ENCODE measurements at places on chromosomes 2 and 18.

DNA sequence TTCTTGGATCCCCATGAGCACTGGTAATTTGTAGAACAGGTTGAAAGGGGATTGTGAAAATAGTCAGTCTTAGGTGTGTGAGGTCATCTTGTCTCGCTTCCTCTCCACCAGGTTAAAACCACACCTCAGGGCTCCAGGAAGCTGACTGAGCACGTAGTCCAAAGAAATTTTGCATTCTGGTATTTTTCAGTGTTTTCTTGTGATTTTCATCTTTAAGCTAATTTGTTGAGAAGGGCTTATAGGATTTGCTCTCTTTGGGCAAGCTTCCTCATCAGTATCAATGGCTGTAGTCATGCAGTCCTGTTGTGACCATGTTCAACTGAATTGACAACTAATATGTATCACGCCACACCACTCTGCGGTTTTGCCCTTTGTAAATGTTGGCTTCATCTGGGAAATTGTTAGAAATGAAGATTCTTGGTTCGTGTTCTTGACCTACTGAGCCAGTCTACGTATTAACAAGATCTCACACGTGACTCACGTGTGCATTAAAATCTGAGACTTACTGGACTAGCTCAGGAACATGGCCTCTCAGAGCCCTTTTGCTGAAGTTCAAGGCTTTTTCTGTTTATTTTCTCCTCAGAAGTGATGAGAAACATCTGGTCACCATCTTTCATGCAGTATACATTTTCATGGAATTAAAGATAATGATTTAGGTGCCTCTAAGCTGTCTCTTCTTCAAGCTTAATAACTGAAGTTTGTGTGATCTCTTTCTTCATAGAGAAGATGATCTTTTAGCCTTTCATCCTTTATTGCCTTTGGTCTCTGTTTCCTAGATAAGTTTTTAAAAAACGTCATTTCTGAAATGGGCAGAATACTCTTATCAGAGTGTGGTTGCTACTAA lies 32.8 kb downstream of the FMNL2 start:
- DNase-seq, result no peak

- DNase-seq, result no peak
Observed at GRCh38 chr2:108193251-108193650, 46.5 kb upstream of the SULT1C3 start.

DNA sequence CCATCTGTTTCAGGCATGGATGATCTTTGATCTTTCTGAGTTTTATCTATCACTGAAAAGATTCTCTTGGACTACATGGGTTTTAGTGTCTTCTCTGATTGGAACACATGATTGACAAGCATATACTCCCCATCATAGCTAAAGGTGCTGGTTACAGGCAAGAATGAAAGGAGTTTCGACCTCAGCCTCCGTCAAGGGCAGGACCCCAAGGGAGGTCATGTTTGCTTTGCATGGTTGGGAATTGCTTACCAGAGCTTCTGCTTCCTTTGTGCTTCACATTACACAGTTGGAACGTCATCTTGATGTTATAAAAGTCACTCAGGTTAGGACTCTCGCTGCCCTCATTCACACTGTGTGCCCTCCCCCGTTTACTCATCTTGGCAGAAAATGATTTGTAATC lies 287.7 kb downstream of the PIK3C3 start:
- no peak for DNase-seq

GRCh38 chr2:238369591-238370040 lies 49.3 kb downstream of the TRAF3IP1 start:
- DNase-seq, result no peak

DNA sequence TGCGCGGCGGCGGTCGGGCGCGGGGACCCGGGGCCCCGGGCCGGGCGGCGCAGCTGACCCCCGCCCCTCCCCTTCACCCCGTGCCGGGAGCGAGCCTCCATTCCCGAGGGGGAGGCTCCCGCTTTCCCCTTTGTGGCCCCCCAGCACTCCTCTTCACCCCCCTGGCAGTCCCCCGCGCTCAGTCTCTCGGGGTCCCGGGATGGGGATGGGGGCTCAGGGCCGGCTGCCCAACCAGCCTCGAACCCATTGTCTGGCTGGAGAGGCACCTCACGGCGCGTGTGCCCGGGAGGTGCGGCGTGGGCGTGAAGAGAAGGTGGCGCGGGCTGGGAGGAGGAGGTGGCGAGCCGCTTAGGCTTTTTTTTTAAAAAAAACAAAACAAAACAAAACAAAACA lies 748 bp downstream of the FMNL2 start:
- DNase-seq, result peak; percentile 24

DNA sequence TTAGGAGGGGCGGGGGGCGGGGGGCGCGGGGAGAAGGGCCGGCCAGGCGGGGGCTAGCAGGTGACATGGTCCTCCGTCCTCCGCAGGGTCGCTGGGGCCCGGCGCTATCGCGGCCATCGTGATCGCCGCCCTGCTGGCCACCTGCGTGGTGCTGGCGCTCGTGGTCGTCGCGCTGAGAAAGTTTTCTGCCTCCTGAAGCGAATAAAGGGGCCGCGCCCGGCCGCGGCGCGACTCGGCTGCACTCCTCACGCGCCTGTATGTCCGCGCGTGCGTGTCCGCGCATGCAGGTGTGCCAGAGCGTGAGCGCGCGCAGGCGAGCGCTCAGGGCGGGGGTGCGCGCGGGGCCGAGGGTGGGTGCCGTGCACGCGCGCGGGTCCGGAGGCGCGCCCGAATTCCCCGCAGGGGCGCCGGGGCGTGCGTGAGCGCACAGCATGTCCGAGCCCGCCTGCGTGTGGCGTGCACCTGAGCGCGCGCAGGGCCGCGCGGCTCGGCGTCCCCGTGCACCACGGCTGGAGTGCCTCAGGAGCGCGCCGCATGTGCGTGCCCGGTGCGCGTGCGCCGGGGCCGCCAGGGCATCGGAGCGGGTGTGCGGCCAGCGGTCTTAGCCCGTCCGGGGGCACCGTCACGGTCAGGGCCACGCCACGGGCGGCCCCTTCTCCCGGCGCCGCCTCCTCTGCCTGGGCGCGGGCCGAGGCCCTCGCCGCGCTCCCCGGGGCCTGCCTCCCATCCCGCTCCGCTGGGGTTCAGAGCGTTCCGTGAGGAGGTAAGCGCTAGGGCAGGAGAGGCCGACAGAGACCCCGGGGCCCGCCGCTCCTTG lies 6.3 kb downstream of the SNORC start:
- peak; percentile 51 for DNase-seq

- no peak for DNase-seq
Observed at GRCh38 chr18:8507361-8507760, 101.9 kb upstream of the RAB12 start.

DNA sequence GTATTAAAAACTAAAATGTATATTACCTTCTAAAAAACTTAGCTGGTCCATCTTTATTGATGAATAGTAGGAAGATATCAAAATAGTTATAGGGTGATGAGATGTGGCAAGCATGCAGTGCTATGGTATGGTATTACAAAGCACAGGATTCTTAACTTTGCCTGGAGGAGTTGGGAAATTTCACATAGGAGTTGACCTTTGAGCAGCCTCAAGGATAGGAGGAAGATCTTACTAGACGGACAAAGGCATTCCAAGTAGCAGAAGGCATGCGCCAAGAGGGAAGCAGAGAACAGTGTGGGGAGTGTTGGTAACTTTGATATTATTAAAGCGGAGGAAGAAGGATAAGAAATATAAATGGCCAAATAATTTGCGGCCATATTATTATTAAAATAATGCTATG lies 60.0 kb downstream of the TTC21B start:
- DNase-seq, result no peak

DNA sequence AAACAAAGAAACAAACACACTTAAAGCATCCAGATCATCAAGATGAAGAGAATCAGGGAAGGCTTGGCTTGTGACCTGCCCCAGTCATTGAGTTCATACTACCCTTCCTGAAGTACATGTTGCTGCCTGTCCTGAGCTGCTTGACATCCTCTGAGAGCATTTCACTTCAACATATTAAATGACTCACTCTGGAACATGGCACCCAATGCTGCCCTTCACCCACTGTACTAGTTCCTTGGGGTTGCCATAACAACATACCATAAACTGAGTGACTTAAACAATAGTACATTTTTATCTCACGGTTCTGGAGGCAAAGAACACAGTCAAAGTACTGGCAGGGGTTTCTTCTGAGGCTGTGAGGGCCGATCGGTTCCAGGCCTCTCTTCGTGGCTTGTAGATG lies 371.3 kb downstream of the RNF144A start:
- no peak for DNase-seq

Measured in tibial artery (tissue), 4 donors.